ENCODE measurements at places on chromosomes 11 and 22. TPM values are rescaled to one million over a fixed set of nuclear protein-coding genes. Genes with fewer than 3 reads are reported as not detected.

Gene KLHL35
- 6.2 TPM for total RNA-seq

Gene DSCAML1
- under 0.01 TPM for total RNA-seq

Gene POU2AF2
- not detected for total RNA-seq

Gene OR51B2
- total RNA-seq, result not detected

Gene CTSF
- 11.7 TPM for total RNA-seq

Gene SLC17A6
- not detected for total RNA-seq

Gene CYP2D6
- 0.56 TPM for total RNA-seq

Gene RAB39A
- total RNA-seq, result not detected

Gene MRPL16
- total RNA-seq, result 45.1 TPM

Gene MMP10
- 4.4 TPM for total RNA-seq

Gene LIN7C
- 85.1 TPM for total RNA-seq

Gene OR4C12
- not detected for total RNA-seq

Gene BTBD18
- total RNA-seq, result not detected

Gene DYNC2H1
- 21.3 TPM for total RNA-seq

Gene AQP11
- total RNA-seq, result 1.2 TPM

Gene OR52W1
- total RNA-seq, result not detected

Gene OR6T1
- total RNA-seq, result not detected

Gene TRIOBP
- 114 TPM for total RNA-seq

Gene IRAG1
- total RNA-seq, result 14.8 TPM

Gene C11orf91
- total RNA-seq, result not detected

Gene PKNOX2
- 0.38 TPM for total RNA-seq

Gene GGTLC3
- not detected for total RNA-seq

Gene C11orf97
- not detected for total RNA-seq

Gene PNPLA3
- 6.2 TPM for total RNA-seq

Gene RPS6KB2
- total RNA-seq, result 29.6 TPM

Gene OR51I1
- not detected for total RNA-seq

Gene OR51D1
- not detected for total RNA-seq

Gene OR5D16
- not detected for total RNA-seq

Gene FLRT1
- not detected for total RNA-seq

Gene RASL10A
- not detected for total RNA-seq

Gene PATE2
- total RNA-seq, result 0.38 TPM

Gene GAB4
- not detected for total RNA-seq

Gene MOB2
- total RNA-seq, result 18.9 TPM

Gene SLC22A8
- not detected for total RNA-seq

Gene BACE1
- 27.2 TPM for total RNA-seq

Gene SHISAL1
- 2.0 TPM for total RNA-seq

Gene ATXN10
- total RNA-seq, result 180 TPM

Gene DDIAS
- 1.4 TPM for total RNA-seq

Gene MYRF
- 2.0 TPM for total RNA-seq

Gene MMP12
- total RNA-seq, result not detected

Gene GVQW3
- 1.2 TPM for total RNA-seq

Gene TSGA10IP
- total RNA-seq, result not detected

Gene SGSM1
- 0.28 TPM for total RNA-seq

Gene MGAT3
- 1.3 TPM for total RNA-seq

Gene KCNJ1
- under 0.01 TPM for total RNA-seq
